ENCODE measurements at places on chromosomes 12 and 14.

- no peak for DNase-seq
Measured at GRCh38 chr12:116674643-116675183, 63.2 kb downstream of the SPRING1 start.

DNA sequence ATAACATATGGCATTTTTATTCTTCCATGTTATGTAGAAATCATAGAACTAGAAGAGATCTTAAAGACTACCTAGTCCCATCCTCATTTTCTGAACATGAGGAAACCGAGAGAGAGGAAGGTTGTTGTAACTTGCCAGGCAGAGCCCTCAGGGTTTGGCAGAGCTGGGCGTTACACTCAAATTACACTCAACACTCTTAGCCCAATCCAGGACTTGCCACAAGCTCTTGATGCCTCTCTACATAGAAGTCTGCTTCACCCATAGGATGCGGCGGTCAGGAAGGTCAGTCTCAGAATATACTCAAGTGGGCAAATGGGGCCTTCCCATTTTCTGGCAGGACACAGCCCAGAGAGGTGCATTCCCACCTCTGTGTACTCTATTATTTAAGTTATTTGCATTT lies 208.1 kb downstream of the ZFP36L1 start:
- DNase-seq, result no peak

- DNase-seq, result no peak
Measured at GRCh38 chr12:2168808-2169207, 116.0 kb downstream of the CACNA1C start.

DNA sequence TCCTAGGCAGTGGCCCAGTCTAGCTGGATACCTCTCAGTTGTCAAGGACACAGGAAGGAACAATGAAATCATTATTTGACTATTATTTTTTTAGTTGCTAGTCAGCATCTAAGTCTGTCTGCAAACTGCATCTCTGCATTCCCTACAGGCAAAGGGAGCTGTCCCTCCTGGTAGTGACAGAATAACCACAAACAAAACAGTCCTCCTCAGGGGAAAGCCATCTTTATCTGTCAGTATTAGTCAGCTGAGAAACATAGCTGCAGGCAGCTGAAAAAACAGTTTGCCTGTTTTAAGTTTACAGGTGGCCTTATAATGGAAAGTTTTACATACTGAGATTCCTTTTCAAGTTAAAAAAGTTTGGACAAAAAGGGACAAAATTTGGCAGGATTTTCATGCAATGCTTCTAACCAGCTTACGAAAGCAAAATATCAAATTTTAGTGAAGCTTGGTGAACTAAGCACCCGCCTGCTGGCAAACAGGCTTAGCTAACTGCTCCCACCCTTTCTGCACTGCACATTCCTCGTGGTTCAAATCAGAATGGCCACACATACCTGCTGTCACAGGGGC lies 29.5 kb downstream of the SLC25A21 start:
- DNase-seq, result no peak

DNA sequence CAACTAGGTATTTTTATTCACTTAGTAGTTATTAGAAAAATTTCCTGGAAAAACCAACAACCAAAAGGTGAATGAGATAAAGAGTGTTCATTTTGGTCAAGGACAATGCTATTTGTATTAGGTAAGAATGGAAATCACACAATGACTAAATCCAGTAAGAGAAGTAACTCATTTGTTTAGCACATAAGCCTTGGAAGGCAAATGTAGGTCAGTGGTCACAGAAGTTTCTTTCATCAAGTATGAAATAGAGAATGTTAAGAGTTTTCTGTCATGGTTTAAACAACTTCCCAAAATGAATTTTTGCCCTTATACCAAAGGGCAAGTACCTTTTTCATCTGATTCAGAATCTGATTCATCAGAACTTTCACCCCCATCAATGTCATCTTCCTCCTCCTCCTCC lies 101.7 kb downstream of the KIF21A start:
- no peak for DNase-seq

DNA sequence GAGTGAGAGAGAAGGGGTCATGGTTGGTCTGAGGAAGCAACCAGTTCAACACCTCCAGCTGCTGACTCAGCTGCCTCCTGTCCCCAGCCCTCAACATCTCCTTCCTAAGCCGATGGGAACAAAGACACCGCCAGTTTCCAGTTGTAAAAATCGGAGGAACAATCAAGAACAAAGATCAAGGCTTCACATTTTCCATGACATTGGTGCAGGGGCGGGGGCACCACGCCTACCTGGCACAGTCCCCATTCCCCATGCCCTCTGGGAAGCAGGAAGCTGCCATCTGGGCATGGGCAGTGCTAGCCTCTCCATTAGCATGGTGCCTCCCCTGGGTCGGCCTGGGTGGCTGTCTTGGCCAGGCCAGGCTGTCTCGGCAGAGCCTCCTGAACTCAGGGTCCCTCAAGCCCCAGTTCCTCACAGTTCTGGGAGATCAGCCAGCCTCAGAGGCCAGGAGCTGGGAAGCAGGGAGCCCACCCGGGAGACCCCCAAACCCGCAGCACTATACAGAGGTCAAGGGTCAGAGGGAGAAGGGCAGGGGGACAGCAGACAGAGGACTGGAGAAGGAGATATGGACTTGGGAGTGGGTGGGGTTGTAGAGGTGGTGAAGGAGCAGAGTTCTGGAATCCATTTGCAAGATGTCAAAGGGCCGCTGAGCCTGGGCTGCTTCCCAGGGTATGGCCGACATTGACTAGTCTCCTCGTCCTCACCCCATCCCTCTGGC lies 19.6 kb upstream of the TMEM106C start:
- DNase-seq, result no peak

- no peak for DNase-seq
Measured at GRCh38 chr14:105087308-105087962, 22.2 kb upstream of the GPR132 start.

GRCh38 chr12:80777587-80777986 lies 60.9 kb downstream of the MYF5 start:
- DNase-seq, result no peak

DNA sequence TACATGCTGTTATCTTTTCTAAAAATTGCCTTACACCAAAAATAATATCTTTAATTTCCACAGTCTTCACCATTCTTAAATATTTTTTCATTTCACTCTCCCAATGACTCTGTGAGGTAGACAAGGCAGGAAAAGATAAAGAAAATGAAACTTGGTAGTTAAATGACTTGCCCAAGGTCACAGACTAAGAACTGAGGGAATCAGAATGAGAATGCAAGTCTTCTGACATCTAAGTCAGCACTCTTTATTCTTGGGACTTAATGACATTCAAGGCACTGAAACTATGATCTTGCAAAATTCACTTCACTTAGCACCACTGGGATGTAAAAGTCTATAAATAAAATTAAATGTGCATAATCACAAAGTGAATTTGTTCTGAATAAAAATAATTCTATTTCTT lies 104.5 kb downstream of the SLC2A13 start:
- DNase-seq, result no peak

- no peak for DNase-seq
Measured at GRCh38 chr12:42325326-42325652, 605 bp downstream of the ZCRB1 start.

- no peak for DNase-seq
Measured at GRCh38 chr12:31589904-31590641, 863 bp downstream of the DENND5B start.

DNA sequence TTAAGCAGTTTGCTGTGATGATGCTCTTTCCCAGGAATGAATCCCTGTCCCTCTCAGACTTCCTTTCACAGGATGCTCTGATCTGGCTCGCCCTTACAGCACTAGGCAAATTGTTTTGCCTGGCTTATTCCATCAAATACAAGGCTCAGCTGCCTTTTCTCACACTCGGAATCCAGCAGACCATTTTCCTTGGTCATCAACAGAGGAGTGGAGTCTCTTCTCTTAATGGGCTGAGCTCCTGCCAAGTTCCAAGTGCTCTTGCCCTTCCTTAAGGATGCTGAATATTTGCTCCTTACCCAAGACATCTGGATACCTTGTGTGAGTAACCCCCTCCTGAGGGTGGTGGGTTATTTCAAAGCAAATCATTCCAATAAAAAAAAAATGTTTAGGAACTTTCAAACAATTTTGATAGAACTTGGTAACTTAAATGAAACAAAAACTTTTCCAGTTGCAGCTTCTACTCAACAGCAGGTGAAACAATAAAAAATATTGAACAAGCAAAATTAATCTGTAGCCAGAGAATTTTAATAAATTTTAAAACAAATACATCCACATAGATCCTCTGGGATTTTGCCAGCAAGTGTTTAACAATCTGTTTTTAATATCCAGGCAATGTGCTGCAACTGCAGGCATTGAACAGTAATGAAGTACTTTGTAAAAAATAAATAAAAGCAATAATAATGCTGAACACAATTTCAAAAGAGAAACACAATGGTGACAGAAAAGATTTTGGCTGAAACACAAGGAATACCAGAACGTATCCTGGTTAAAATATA lies 264.0 kb upstream of the FAR2 start:
- DNase-seq, result no peak

- DNase-seq, result no peak
Measured at GRCh38 chr12:59093073-59093772, 172.9 kb upstream of the LRIG3 start.

DNA sequence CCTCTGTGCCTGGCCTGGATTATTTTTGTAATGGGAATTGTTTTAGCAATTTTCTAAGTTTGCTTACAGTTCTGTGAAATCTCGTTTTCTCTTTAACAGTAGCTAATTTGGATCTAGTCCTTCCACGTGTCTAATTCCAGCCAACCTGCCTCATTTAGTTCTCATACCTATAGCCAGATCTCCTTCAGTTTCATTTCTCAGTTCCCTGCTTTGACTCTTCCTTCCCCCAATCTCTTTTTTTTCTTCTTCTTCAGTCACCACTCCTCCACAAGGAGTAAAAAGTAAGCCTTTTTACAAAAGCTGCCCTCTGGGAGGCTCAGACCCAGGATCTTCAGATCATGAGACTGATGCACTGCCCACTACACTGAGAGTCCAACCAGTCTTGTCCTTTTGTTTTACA lies 1.4 kb downstream of the THTPA start:
- DNase-seq, result no peak

GRCh38 chr14:95297832-95298231 lies 21.9 kb downstream of the CLMN start:
- DNase-seq, result no peak

- no peak for DNase-seq
Measured at GRCh38 chr12:92462049-92462448, 240.7 kb upstream of the PLEKHG7 start.

GRCh38 chr12:60194678-60195077 lies 598.8 kb downstream of the SLC16A7 start:
- DNase-seq, result no peak

- peak; percentile 47 for DNase-seq
Measured at GRCh38 chr12:113103756-113104450, 31.7 kb downstream of the RASAL1 start.

GRCh38 chr12:5506821-5507231 lies 74.9 kb downstream of the NTF3 start:
- DNase-seq, result no peak

DNA sequence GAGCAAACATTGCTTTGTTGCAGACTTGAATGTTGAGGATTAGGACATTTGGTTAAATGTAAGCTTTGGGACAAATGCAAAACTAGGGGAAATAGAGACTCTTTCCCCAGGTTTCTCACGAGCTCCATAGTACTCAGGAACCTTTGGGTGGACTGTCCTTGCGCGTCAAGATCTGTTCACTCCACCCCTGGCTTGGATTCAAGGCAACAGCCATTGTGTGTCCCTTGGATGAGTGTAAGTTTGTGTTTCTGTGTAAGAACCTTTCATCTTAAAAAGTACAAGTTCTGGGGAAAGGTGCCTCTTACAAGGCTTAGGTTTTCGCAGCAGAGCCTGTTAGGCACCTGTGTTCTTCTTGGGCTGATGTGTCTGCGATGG lies 3.7 kb downstream of the SUSD6 start:
- no peak for DNase-seq

DNA sequence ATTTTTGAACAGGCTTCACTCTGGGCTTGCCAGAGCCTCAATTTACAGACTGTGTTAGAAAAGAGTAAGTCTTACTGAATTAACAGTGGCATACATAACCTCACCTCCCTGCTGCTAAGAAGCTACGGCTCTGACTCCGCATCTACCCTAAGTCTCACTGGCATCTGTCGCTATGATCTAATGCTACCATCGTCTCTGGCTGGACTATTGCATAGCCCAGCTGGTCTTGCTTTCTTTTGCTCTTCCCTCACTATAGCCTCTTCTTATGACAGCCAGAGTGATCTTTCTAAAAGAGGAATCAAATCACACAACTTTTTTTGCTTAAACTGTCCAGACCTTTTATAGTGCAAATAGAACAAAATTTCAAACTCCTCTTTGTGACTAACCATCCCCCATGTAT lies 81.1 kb downstream of the SLC24A4 start:
- no peak for DNase-seq

DNA sequence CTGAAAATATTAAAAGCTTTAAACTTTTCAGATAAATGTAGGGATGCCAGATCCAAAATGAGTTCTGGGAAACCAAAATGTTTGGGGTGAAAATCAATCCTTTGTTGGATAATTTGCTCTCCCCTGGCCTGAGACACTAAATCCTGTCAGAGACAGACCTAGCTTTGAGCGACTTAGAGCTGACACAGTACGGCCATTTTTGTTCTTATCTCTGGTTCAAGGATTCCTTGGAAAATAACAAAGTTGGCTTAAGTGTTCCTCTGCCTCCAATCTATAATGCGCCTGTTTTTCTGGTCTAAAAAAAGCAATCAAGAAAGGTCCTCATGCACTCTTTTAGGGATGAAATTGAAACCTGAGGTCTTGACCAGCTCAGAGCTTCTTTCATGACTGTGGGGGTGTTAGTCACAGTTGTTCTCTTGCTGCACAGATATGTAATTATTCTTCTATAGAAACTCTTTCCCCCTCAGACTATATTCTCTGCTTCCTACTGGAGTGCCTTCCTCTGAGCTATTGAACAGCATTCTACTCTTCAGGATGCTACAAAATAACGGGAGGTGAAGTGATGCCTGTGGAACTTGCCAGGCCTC lies 52.3 kb upstream of the EGLN3 start:
- no peak for DNase-seq

DNA sequence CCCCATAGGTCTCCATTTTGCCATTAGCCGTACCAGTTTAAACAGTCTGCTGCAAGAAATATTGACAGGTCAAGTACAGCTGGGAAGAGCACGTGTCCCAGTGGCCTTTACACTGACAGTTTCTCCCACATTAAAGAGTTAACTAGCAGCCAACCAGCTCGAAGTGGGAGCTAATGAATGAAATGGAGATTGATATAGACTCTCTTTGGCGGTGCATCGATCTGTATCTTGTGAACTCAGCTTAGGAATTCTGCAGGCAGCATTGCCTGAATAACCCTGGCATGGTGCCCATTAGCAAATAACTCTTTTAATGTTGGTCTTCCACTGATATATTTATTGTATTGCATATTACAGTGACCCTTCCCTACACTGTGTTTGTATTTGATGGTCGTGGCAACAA lies 319.4 kb downstream of the EGLN3 start:
- DNase-seq, result no peak

GRCh38 chr14:38120109-38120508 lies 87.6 kb upstream of the SSTR1 start:
- no peak for DNase-seq

- peak; percentile 37 for DNase-seq
Measured at GRCh38 chr14:20460458-20461224, 593 bp downstream of the PIP4P1 start.
